T-helper 22 cell (primary cell): ENCODE measurements at places on chromosomes 2 and 18.

DNA sequence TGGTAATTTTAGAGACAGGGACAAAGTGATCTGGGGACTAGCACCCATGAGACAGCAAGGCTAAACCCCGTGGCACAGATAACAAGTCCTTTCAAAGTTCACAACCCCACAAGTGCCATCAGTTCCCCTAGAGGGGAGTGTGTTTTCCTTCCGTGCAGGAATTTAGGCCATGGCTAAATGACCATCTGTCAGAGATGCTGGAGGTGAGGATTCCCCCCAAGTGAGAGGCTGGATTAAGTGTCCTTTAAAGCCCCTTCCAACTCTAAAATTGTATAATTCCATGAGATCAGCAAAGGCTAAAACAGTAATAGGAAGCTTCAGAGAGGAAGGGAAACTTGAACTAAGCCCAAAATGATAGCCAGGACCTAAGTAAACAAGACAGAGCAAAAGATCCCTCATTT is 8.7 kb downstream of the FEZ2 start:
- DNase-seq, result no peak

DNA sequence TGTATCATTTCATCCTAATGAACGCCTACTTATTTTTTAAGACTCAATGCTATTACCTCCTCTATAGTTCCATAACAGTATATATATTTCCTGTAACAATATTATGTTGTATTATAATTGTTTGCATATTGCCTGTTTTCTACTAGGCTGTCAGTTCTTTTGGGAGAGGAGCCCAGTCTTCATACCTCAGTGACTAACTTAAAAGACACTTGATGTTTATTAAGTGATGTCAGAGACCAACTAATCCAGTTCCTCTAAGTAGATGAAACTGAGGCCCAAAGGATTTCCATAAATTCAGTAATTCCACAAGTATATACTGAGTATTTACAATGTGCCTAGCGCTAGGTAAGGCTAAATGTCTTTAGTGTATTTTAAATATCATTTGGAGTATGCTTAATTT is 48.9 kb upstream of the AAK1 start:
- no peak for DNase-seq

DNA sequence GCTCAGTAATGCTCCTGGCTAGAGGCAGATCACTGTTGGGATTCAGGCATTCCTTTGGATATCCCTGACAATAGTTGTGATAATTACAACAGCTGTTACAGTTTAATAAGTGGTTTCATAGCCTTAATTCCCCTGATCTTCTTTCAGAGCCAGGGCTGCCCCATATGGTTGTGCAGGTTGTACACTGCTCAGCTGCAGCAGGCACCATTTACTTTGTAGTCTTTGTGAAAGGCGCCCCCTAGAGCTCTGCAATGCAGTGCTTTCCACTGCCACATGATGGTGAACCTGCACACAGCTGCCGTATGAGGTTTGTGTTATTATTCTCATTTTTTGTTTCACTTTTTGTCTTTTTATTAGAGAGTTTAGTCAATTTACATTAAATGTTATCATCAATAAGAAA is 239.1 kb downstream of the KCNS3 start:
- DNase-seq, result no peak

DNA sequence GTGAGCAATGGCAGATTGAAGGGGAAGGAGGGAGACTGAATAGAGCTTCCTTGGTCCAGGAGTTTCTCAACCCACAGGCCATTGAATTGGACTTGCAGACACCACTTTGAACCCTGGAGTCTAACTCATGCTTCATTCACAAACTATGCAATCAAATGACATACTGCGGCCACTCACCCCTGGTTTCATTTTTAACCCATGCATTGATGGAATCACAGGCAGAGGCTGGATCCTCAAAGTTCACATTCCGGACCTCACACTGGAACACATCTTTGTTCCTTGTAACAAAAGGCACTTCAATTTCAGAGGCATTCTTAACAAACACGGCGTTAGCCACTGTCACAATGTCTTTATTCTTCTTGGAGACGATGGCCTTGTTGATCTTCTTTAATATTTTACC is 40.7 kb downstream of the MRPL44 start:
- DNase-seq, result no peak

DNA sequence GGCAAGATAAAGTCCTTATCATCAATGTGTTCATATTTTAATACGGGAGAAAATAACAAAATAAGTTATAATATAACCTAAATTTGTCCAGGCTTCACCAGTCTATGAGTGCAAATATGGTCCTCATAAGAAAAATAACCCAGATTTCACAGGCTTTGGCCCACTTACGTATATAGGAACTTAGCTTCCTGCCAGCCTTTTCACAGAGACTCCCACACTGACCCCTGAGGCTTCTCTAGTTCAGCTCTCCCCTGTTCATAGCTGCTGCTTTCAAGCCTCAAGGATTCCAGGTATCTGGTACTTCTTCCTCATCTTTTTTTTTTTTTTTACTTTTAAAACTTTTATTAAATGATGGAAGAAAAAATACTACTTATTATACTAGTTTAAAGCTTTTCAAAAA is 74.9 kb upstream of the PELI1 start:
- no peak for DNase-seq

DNA sequence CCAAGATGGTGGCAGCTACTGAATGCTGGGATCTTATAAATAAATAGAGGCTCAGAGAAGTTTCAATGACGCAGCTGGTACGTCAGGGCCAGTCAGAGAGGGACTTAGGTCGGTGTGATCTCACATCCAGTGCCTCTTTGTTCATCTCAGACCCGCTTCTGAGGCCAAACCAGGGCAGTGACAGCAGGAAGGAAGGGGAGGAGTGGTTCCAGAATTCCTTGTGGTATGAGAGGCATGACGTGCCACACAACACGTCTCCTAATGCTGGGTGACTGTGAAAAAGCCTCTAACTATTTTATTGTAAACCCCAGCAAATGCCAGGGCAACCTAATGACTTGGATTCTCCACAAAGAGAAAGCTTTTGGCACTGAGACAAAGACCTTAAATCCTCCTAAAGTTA is 423.3 kb downstream of the LPIN1 start:
- DNase-seq, result no peak

DNA sequence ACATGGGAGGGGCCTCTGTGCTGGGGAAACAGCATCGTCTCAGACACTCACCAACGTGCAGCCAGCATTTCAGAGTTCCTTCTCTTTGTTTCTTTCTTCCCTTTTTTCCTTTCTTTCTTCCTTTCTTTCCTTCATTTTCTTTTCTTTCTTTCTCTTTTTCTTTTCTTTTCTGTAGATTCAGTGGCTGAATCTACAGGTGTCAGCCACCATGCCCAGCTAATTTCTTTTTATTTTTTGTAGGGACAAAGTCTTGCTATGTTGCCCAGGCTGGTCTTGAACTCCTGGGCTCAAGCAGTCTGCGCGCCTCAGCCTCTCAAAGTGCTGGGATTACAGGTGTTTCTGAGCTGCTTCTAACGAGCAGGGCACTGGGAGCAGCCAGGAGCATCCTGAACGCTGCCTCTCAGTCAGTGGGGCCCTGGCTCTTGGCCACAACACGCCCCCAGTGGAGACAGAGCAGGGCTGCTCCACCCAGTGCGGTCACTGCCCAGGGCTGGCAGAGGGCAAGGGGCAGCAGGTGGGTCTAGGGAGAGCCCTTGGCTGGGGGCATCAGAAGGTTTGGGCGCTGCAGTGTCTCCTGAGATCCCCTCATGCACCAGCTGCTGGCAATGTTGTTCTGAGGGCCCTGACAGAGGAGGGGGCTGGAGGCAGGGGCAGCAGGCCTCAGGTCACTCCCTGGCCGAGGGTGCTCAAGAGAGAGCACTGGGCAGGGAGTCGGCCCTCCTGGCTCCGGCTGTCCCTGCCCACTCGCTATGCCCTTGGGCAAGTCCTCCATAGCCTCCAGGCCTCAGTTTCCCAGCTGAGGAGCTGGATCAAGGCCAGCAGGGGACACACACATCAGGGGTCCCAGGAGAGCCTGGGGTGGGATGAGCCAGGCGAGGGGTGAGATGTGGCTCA is 4.7 kb upstream of the KLHL30 start:
- DNase-seq, result no peak
